ENCODE measurements at places on chromosomes 7 and 10.

GRCh38 chr7:99901581-99901980 lies 17.7 kb downstream of the TRIM4 start:
- DNase-seq = no peak

- DNase-seq = no peak
Observed at GRCh38 chr10:31483546-31483945, 164.5 kb downstream of the ZEB1 start.

DNA sequence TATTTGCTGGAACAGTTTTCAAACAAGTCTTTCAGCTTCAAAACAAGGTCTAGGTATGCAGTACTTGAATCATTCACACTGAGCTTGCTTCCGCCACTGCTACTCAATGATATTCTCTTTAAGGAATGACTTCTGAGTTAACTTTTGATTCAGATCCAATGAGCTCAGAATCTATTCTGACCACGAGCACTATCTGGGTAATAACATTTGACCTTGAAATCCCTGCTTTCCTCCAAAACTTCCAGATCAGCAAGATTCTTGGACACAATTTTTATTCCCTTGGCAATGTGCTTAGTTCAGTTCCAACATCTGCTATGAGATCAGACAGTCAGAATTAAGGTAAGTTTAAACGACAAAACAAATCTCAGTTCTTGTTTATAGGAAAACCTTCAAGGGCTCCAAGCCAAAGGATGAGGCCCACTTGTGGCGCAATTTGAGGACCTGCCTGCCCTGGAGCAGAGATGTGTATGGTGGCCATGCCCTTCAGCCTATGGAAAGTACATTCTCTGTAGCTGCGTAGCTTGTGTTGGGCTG lies 87.2 kb downstream of the RNF216 start:
- DNase-seq = no peak

- DNase-seq = no peak
Observed at GRCh38 chr10:76303682-76304316, 872.4 kb downstream of the LRMDA start.

GRCh38 chr10:46098386-46098785 lies 52.3 kb upstream of the MSMB start:
- no peak for DNase-seq

DNA sequence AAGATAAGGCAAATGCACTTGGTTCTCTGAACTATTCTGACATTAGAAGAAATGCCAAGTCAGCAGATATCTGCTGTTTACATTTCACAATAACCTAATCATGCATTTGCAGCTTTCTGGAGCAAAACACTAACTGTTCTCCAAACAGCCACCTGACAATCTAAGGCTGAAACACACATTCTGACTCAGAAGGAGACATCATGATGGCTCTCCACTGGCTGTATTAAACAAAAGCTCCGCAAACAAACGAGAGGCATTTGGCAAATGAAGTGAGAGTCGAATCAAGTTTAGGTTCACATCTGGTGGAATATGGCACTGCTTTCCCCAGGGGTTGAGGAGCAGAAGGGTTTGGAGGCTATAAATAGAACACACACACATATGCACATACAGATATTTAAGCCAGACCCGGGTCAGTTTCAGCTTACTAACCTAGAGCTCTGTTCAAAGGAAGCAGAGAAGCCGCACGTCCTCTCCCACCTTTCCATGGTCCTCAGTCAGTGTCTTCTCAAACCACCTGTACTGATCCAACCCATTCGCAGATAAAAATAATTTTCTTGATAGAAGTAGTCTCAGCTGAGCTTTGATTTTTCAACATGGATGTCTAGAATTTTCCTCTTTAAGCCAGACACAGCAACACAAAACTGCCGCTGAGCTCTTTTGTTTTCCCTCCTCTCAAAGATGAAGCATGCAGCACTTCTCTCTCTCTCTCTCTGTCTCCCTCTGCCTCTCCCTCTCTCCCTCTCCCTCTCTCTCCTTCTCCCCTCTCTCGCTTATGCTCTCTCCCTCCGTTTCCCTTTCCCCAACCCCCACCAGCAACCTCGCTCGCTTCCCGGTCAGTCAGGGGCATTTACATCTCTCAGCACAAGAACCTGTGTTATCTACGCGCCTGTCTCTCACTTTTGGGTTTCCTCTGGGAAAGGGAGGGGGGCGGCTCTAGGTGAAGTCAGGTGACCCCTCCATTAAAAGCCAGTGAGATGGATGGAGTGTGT lies 682.8 kb downstream of the MAGI2 start:
- no peak for DNase-seq

GRCh38 chr10:110269374-110270318 lies 35.1 kb downstream of the SMNDC1 start:
- no peak for DNase-seq

DNA sequence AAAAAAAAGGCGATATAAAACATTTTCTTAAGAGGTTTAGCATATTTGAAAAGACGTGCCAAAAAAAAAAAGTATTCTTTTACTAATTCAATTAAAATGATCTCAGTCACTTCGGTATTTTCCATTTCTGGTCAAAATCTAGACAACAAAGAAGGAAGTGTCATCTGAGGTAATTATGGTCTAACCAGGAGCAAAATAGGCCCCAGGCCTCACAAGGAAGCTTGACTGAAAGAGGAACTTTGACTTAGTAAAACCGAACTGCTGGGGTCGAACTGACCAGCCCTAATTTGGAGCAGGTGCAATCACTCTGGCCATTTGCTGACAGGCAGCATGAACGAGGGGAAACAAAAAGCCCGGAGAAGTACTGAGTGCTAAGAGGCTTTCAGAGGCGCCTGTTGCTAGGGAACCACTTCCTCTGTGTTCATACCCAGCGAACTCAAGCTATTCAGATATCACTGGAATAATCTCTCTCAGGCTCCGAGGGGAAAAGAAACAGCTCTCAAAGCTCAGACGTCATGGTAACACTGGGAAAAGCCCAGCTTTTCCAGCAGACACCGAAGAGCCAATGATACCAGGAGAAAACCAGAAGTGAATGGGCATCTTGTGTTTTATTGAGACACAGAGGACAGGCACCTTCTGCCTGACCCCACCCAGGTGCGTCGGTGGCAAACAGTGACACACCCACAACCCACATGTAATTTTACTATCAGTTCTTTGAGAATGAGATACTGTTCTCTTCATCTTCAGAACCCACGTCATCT lies 126.5 kb downstream of the FAM107B start:
- DNase-seq = peak; percentile 76

- no peak for DNase-seq
Observed at GRCh38 chr10:124138883-124139348, 45.5 kb upstream of the CHST15 start.

DNA sequence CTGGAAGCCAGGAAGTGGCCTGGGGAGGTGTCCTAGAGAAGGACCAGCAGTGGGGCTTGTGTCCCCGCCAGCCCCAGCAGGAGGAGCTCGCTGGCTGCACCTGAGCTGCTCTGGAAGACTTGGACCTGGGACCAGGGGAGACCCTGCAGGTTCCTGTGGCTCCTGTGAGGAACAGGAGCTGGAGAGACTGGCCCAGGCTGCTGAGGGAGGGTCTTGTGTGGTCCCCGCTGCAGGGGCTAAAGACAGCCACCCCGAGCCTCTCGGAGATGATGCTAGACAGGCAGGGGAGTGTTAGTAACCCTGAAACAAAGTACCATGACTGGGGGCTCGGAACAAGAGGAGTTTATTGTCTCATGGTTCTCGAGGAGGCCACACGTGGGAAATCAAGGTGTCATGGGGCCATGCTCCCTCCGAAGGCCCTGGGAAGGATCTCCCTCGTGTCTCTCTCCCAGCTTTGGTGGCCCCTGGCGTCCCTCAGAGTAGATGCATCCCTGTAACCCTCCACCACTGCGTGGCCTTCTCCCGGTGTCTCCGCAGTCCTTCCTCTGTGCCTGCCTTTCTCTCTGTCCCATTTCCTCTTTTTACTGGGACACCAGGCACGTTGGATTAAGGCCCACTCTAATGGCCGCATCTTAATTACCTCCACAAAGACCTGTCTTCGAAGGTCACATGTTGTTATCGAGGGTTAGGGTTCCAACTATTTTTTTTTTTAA lies 348.4 kb downstream of the GLRX3 start:
- DNase-seq = no peak

- no peak for DNase-seq
Observed at GRCh38 chr10:86855513-86855912, 99.1 kb downstream of the BMPR1A start.

- DNase-seq = no peak
Observed at GRCh38 chr7:50497068-50497642, 47.0 kb upstream of the FIGNL1 start.

- DNase-seq = no peak
Observed at GRCh38 chr7:4159761-4160554, 522.1 kb upstream of the FOXK1 start.

DNA sequence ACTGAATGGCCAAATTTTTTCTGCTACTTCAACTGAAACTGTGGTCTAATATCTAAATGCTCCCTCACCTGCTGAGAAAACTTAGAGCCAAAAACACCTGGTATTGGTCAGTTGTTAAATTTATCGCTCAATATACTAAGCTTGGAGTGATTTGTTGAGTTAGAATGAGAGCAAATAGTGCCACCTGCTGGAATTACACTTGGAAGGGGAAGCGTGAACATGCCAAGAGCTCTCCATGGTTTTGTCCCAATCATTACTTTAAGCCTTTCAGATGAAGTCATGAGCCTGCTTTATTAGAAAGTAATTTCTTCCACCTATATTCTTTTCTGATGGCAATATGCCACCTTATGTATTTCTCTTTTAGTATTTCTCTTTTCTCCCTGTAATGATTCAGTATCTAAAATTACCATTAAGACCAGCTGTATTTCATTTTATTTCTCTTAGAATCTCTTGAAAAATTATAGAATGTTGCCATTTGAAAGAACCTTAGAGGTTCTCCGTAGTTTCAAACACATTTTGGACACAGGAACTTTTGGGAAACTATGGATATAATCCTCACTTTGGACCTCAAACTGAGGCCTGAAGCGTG lies 447.8 kb upstream of the C7orf33 start:
- DNase-seq = peak; percentile 58

GRCh38 chr10:84842593-84842992 lies 514.2 kb downstream of the CCSER2 start:
- DNase-seq = no peak

- DNase-seq = no peak
Observed at GRCh38 chr10:131514454-131514853, 202.9 kb upstream of the TCERG1L start.

DNA sequence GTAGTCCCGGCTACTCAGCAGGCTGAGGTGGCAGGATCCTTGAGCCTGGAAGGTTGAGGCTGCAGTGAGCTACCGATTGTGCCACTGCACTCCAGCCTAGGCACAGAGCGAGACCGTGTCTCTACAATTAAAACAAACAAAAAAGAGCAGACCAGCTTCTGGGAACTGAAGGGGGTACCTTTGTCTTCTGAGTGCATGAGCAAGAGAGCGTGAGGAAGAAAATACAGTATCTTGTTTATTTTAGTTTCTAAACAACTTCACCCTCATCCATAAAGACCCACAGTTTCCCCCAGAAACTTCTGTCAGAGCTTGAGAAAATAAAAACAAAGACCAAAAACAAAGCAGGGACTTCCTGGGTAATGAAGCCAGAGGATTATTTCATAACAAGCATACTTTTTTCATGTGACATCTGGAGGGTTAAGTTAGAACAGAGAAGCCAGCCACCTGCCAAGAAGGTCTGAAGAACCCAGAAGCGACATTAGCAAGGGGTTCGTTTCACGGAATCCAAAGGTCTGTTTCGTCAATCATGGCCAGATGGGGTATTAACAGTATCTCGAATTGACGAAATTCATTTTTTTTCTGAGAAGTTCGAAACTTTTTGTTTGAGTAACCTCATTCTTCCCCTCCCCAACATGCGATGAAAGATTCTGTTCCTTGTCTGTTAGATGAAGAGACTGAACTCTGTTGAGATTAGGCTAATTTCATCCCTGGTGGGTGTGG lies 10.2 kb upstream of the IL2RA start:
- DNase-seq = no peak

GRCh38 chr7:151120896-151121295 lies 34.6 kb downstream of the AGAP3 start:
- no peak for DNase-seq

GRCh38 chr10:107611115-107611514 lies 446.6 kb upstream of the SORCS1 start:
- DNase-seq = no peak

- no peak for DNase-seq
Observed at GRCh38 chr7:155692317-155692716, 47.9 kb downstream of the RBM33 start.

DNA sequence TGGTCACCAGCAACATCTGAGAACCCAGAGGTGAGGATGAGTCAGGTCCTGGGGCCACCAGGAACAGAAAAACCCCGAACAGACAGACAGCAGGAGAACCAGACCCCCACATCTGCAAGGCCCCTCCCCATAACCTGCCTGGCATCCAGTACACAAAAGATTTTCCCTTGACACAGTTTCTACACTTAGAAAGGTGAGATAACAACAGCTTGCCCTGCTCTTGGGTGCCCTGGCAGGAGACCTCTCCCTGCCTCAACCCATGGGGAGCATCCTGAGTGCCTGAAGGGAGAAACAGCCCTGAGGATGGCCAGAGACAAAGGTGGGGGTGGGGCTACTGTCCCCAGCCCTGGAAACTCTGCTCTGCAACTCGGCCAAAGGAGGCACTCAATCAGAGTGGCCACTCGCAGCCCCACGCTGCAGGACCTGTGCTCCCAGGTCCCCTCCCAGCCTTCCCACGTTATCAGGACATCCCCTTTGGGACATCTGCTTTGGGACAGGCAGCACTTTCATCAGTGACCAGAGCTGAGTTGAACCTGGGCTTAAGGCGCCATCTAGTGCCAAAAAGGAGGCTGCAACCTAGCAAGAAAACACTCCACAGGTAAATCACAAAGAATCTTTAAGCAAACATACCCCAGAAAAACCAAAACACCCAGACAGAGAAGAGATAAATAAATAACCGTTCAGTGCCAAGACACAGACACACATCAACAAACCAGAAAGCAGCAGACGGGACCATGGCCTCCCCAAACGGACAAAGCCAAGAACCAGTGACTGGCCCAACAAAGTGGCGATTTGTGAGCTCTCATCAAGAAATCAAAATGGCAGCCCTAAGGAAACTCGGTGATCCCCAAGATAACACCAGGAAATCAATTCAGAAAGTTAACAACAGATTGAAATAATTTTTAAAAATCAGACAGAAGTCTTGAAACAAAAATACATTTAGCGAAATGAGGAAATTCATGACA lies 233.7 kb downstream of the PTPRN2 start:
- DNase-seq = no peak

- no peak for DNase-seq
Observed at GRCh38 chr10:17344206-17344605, 110.2 kb downstream of the ST8SIA6 start.

- peak; percentile 1 for DNase-seq
Observed at GRCh38 chr7:14197280-14197679, 207.8 kb upstream of the ETV1 start.

DNA sequence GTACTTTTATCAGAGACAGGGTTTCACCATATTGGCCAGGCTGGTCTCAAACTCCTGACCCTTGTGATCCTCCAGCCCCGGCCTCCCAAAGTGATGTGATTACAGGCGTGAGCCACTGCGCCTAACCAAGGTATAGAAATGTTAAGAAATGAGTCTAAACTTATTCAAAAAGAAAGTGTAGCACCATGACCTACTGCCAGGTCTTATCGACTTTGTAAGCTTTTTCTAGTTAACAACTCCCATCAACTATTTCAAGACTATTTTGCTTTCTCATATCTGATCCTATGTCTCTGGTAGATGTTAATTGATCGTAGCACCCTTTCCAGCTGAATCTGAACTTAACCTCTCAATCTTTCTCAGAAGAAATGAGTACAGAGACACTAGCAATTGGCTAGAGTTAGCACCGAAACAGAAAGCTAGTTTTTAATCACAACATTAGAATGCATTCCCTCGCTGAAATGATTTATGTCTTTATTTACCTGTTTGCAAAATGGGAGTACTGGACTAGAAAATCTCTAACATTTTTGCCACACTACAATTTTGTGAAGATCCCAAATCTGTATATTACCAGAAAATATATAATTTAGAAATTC lies 114.0 kb upstream of the HGF start:
- no peak for DNase-seq

- DNase-seq = no peak
Observed at GRCh38 chr7:94431176-94431575, 36.5 kb downstream of the COL1A2 start.

Data from right renal pelvis (tissue), 4 donors.